Activated naive CD4-positive, alpha-beta T cell treated with anti-CD3 and anti-CD28 coated beads for 36 hours (primary cell): ENCODE measurements at places on chromosomes 4 and X.

- no peak for DNase-seq
Observed at GRCh38 chrX:115988825-115989224, 181.7 kb upstream of the AGTR2 start.

GRCh38 chrX:53000447-53001135, 42.3 kb upstream of the FAM156A start:
- peak; percentile 24 for DNase-seq

DNA sequence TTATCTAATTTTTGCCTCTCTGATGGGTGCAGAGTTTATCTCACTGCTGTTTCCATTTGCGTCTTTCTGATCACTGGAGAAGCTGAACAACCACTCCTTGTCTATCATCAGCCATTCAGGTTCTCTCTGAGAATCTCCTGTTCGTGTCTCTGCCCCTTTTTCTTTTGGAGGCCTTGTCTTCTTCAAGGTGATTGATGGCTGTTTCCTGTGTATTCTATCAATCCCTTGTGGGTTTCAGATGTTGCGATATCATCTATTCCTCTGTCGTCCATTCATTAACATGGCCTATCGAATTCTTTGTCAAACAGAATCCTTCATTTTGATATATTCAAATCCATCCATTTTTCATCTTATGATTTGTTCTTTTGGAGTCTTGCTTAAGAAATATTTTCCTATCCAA, 100.3 kb downstream of the FAM53A start:
- no peak for DNase-seq

- peak; percentile 12 for DNase-seq
Observed at GRCh38 chrX:129522184-129523078, 859 bp downstream of the SMARCA1 start.

GRCh38 chr4:68617003-68617698, 41.0 kb upstream of the UGT2B17 start:
- DNase-seq, result no peak

DNA sequence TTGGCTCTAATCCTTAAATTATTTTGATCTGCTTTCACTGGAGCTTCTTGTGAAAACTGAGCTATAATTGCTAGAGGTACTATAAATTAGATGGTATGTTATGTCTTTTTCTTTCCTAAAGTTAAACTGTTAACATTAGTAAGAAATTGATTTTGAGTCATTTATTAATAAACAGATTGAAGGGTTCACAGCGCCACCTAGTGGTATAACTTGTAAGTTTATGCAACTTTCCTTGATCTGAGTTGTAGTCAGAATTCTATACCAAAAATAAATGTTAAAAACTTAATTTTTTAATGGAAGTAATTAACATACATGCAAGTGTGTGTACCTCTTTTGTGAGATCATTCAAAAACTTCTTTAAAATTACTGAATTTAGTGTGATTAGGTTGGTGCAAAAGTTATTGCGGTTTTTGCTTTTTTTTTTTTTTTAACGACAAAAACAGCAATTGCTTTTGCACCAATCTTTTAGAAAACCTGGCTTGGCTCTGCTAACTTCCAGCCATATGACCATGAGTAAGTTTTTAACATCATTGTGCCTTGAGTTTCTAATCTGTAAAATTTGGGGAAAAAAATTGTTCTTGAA, 151.5 kb downstream of the CENPC start:
- peak; percentile 21 for DNase-seq

DNA sequence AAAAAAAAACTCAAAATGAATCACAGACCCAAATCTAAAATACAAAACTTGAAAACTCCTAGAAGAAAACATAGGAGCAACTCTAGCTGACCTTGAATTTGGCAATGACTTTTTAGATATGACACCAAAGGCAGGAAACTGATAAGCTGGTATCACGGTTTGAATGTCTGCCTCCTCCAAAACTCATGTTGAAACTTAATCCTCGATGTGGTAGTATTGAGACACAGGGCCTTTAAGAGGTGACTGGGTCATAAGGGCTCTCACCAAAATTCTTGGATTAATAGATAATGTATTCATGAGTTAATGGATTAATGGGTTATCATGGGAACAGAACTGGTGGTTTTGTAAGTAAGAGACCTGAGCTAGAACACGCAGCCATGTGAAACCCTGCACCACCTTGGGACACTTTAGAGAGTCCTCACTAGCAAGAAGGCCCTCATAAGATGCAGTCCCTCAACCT, 40.5 kb downstream of the FRYL start:
- DNase-seq, result no peak

DNA sequence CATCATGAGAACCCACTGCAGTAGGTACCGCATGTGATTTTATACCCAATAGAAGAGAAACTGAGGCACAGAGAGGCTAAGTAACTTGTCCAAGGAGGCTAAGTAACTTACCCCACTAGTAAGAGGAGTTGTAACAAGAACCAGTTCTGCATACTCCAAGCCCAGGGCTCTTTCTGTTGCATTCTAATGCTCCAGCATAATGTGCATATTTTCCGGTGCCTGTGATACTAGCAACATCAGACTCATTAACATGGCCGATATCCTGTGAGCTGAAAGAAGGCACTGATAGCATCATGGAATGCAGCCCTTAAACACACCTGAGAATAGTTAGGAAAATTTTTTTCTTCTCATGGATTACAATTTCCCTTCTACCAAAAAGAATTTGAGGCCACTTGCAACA, 39.7 kb upstream of the KLF3 start:
- no peak for DNase-seq

DNA sequence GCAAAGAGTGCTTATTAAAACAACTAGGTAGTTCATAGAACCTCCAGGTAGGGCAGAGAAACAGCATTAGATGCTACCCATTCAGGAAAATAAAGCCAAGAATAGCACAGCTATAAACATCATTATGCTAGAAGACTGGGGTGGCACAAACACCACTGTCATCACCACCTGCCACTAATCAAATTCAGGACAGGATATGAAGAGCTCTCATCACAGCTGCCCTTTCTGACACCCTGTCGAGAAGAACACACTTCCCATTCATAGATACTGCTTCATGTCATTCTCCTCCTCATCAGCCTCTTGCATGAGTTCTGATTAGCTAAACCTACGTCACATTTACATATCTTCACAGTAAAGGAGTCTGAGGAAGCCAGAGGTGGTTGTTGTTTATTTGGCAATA, 692.3 kb upstream of the HS3ST1 start:
- DNase-seq, result no peak

- DNase-seq, result peak; percentile 23
Observed at GRCh38 chrX:150899191-150899757, 806 bp upstream of the CD99L2 start.
